ENCODE measurements at places on chromosomes 5 and 9.

GRCh38 chr5:1655496-1656270, 131.9 kb upstream of the LPCAT1 start:
- H3K4me3 ChIP-seq, result no peak overlapping the region
- H3K27ac ChIP-seq, result no peak overlapping the region
- peaks cover 8% of the 10 kb centered on the region for H3K4me1 ChIP-seq
- no peak for DNase-seq
- H3K27me3 ChIP-seq, result peaks cover 81% of the 10 kb centered on the region

DNA sequence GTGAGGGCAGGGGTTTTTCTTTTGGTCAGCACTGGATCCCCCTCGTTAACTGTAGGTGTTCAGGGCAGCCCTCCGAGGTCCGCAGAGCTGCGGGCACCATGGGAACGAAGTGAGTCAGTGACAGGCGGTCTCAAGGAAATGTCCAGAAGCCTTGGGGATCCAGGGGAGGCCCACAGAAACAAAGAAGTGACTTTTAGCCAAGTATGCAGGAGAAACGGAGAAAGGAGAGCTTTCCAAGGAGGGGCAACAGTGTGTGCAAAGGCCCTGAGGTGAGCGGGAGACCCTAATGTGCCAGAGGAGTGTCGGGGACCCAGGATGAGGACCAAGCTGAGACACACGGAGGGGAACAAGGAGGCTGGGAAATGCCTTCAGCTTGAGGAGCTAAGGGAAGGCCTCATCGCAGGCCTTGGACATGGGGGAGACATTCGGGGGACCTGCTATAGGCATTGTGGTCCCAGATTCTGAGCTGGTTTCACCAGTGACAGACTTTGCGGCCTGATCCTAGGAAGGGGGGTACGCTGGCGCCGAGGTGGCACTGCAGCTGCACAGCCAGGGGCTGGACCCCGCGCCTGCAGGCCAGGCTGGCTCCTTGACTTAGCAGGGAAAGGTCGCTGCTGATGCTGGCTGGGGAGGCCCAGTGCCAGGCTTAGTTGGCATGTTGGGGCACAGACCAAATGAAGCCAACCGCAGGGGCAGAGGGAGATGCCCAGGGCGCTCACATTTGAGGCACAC, 3.3 kb downstream of the LTC4S start:
- no peak overlapping the region for H3K27ac ChIP-seq
- H3K36me3 ChIP-seq, result peaks cover 32% of the 10 kb centered on the region
- peaks cover 10% of the 10 kb centered on the region for H3K4me1 ChIP-seq

GRCh38 chr9:24439456-24439855, 106.2 kb downstream of the IZUMO3 start:
- no peaks in the 10 kb centered on the region for H3K36me3 ChIP-seq
- H3K4me3 ChIP-seq, result no peak overlapping the region
- H3K27me3 ChIP-seq, result no peaks in the 10 kb centered on the region
- DNase-seq, result no peak

DNA sequence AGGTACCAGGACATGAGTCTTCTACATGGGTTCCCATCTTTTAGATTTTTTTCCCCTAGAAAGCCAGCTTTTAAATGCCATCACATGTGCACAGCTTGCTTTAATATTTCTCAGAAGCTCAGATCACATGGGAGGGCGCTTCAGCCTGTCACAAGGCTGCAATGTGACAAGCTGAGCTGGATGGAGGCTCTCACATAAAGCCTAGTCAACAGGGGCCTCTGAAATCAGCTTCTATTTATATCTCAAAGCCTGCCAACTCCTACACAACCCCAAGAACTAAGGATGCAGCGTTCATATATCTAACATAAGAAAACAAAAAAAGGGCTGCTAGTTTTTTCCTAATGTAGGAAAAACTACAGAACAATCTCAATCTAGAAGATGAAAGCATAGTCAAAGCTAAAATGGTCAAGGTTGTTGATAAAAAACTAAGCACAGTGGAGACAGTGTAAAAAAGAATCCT, 2.3 kb downstream of the ZFAND5 start:
- no peaks in the 10 kb centered on the region for H3K27me3 ChIP-seq
- H3K27ac ChIP-seq, result no peak overlapping the region
- H3K36me3 ChIP-seq, result peaks cover 39% of the 10 kb centered on the region
- H3K4me1 ChIP-seq, result peaks cover 9% of the 10 kb centered on the region

GRCh38 chr5:119063579-119064379, 7.1 kb upstream of the DMXL1 start:
- H3K27ac ChIP-seq, result no peak overlapping the region
- no peak for DNase-seq
- no peak overlapping the region for H3K4me3 ChIP-seq
- no peaks in the 10 kb centered on the region for H3K27me3 ChIP-seq

GRCh38 chr5:153813901-153814300, 224.8 kb downstream of the FAM114A2 start:
- no peak overlapping the region for H3K27ac ChIP-seq
- DNase-seq, result no peak
- no peaks in the 10 kb centered on the region for H3K27me3 ChIP-seq
- no peak overlapping the region for H3K4me3 ChIP-seq
- no peaks in the 10 kb centered on the region for H3K36me3 ChIP-seq
- no peaks in the 10 kb centered on the region for H3K4me1 ChIP-seq

DNA sequence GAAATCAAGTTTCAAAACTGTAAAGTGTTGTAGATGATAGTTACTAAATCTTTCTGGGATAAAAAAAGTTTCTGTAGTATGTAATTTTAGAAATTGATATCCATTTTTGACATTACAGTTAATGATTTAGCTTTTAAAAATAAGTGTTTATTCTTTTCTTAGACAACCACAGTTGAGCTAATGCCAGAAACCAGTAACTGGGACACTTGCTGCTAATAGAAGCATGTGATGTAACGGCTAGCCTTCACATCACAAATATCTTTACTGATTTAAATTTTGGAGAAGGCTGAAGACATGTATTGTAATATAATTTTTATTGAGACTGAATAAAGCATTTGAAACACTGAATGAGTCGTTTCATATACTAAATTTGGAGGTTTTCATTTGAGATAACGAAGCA, 18.8 kb downstream of the CSNK1G3 start:
- H3K36me3 ChIP-seq, result no peaks in the 10 kb centered on the region
- H3K4me3 ChIP-seq, result no peak overlapping the region
- DNase-seq, result no peak
- no peak overlapping the region for H3K27ac ChIP-seq

DNA sequence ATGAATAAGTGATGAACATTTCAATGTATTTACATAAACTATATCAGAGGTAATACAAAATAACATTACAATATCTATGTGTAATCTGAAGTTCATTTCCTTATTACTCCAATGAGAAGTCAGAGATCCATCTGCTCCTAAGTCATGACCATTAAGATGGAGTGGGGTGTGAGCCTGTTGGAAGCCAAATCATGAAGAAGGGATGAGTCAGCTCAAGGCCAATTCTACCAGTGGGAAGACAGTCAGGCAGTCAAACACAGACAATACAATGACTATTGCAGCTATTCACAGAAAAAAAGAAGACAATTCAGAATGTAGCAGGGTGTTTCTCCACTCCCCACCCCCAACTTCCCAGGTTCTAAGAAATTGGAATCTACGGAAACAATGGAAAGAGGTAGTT, 155.0 kb downstream of the NFIB start:
- DNase-seq, result no peak
- no peak overlapping the region for H3K27ac ChIP-seq
- peaks cover 6% of the 10 kb centered on the region for H3K4me1 ChIP-seq

DNA sequence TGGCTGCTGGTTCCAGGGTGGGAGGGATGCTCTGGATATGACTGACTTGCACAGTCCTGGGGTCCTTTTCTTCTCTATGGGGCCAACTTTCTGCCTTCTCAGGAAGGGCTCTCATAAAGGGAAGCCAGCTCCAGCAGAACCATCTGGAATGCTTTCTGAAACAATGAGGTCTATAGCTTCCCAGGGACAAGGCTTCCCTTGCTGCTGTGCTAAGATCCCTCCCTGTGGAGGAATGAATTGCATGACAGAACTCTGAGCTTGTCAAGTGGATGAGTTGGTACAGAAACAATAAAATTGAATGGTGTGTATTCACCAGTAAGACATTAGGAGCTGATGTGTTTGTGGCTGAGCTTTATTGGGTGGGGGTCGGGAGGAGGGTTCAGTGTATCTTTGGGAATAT, 19.8 kb downstream of the CKMT2 start:
- DNase-seq, result no peak
- no peaks in the 10 kb centered on the region for H3K36me3 ChIP-seq
- no peaks in the 10 kb centered on the region for H3K4me1 ChIP-seq
- H3K4me3 ChIP-seq, result no peak overlapping the region
- H3K27ac ChIP-seq, result no peak overlapping the region
- no peaks in the 10 kb centered on the region for H3K27me3 ChIP-seq

DNA sequence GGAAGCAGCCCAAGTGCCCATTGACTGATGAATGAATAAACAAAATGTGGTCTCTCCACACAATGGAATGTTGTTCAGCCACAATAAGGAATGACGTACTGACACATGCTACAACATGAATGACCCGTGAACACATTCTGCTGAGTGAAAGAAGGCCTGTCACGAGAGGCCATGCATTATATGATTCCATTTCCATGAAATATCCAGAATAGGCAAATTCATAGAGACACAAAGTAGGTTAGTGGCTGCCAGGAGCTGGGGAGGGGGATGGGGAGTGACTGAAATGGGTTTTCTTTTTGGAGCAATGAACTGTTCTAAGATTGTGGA, 41.4 kb downstream of the BICD2 start:
- no peaks in the 10 kb centered on the region for H3K4me1 ChIP-seq
- H3K27ac ChIP-seq, result no peak overlapping the region
- no peaks in the 10 kb centered on the region for H3K27me3 ChIP-seq
- H3K36me3 ChIP-seq, result peaks cover 73% of the 10 kb centered on the region
- no peak overlapping the region for H3K4me3 ChIP-seq
- DNase-seq, result no peak

GRCh38 chr9:84804951-84805694, 135.6 kb downstream of the NTRK2 start:
- H3K27ac ChIP-seq, result no peak overlapping the region
- no peaks in the 10 kb centered on the region for H3K4me1 ChIP-seq
- H3K36me3 ChIP-seq, result no peaks in the 10 kb centered on the region
- no peak for DNase-seq

GRCh38 chr9:93960221-93960970, 5.2 kb upstream of the BARX1 start:
- no peaks in the 10 kb centered on the region for H3K36me3 ChIP-seq
- H3K4me1 ChIP-seq, result no peaks in the 10 kb centered on the region
- no peak overlapping the region for H3K4me3 ChIP-seq
- DNase-seq, result no peak

DNA sequence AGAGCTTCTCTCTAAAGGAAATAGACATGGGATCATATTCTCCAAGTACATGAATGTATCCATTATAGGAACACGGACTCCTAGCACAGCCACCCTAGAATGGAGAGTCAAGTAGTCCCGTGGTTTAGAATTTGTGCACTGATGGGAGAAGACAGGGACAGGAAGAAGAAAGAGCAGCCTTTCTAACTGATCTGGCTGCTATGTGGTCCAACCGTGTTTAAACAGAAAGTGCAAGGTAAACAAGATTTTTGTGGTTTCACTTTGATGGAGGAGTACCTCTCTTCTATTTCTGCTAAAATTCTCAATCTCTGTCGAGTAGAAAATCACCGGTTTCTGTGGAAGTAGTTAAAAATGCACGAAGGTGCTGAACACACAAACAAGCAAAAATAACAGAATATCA, 171.3 kb downstream of the ST8SIA4 start:
- no peaks in the 10 kb centered on the region for H3K4me1 ChIP-seq
- no peak overlapping the region for H3K4me3 ChIP-seq
- no peaks in the 10 kb centered on the region for H3K36me3 ChIP-seq
- H3K27me3 ChIP-seq, result no peaks in the 10 kb centered on the region

Measured in thymus (tissue), 14 donors.